Stimulated activated CD4-positive, alpha-beta T cell treated with anti-CD3 and anti-CD28 coated beads, Interleukin-15, amount 100 ng/mL, for 1 hour (primary cell): ENCODE measurements at places on chromosomes 7 and 10.

DNA sequence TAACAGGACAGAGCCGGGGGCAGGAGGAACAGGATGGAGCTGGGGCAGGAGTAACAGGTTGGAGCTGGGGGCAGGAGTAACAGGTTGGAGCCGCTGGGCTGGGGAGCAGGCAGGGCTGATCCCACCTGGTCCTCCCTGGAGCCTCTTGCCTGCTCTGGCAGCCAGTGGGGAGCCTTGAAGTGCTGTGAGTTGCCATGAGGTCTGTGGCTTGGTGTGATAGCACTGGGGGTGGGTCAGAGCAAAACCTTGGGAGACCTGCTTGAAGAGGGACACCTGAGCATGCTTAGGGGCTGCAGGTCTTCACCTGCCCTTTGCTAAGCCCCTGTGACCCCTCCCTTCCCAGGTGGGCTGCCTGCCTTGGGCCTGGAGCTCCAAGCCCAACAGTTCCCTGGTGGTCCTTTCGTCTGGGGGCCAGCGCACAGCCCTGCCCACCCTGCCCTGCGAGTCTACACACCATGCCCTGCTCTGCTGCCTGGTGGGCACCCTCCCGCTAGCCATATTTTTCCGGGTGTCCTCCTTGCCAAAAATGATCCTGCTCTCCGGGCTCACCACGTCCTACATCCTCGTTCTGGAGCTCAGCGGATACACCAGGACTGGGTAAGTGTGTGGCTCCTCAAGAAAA is 111.6 kb downstream of the ADCY1 start:
- no peak for DNase-seq

DNA sequence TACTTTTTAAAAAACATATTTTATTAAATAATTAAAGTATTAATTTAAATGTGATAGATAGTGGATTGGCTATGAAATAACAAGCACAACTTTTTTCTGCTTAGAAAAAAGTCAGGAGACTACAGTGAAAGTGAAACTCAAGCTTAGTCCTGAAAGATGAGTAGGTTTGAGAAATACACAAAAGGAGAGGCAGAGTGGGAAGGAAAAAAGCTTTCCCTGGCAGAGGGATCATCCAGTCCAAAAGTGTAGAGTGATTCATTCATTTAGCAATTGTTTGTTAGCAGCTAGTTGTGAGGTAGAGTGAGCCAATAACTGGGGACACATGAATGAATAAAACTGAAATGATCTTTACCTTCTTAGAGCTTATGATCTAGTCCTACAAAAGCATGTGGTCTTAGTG is 93.5 kb downstream of the FOXP2 start:
- no peak for DNase-seq

- DNase-seq = no peak
These were observed 23.6 kb downstream of the CEP41 start for GRCh38 chr7:130417213-130417612.

DNA sequence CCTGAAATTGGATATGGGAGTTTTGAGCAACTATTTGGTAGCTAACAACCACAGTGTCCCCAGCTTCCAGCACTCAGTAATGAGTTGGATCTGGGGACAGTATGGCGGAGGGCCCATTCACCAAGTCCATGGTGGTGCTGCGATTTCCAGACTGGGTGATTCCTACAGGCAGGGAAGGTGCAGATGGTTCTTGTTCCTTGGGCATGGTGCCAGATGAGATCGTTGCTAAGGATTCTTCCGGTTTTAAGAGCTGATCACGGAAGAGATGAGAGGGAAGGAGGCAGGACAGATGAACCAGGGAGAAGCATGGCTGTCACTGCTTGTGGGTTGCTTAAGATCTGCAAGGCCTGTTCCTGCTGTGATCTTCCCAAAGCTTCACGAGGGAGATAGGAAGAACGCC is 380.3 kb downstream of the TCERG1L start:
- DNase-seq = no peak

GRCh38 chr10:100980711-100981110 is 6.6 kb downstream of the MRPL43 start:
- DNase-seq = no peak

GRCh38 chr10:98621630-98622029 is 174.9 kb upstream of the HPS1 start:
- DNase-seq = no peak

DNA sequence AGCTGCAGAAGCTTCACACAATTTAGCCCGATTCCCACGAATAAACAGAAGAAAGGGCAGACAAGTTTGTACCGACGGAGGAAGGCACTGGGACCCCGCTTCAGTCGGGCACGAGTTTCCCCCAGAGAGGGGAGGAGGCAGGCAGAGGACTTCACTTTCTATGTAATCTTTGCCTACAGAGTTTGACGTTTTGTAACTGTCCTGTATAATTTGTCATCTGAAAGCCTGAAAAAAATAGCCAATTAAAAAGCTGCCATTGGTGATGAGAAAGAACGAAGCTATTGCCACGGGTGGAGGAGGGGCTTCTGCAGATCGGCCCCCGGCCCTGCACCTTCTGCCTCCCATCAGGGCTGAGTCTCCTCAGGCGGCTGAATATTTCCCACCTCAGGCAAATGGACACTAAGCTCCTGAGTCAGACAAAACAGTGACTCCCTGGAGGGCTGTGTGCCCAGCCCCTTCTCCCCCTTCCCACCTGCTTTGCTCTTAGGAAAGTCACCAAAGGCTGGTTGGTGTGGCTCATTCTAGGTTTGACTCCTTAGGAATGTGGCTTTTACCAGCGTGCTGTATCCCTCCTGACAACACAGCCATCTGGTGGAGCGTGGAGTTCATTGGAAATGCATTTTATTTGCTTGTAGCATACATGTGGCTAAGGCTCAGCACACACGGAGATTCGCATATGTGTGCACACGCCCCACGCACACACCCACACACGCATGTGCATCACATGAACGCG is 117.4 kb downstream of the VIPR2 start:
- DNase-seq = no peak

DNA sequence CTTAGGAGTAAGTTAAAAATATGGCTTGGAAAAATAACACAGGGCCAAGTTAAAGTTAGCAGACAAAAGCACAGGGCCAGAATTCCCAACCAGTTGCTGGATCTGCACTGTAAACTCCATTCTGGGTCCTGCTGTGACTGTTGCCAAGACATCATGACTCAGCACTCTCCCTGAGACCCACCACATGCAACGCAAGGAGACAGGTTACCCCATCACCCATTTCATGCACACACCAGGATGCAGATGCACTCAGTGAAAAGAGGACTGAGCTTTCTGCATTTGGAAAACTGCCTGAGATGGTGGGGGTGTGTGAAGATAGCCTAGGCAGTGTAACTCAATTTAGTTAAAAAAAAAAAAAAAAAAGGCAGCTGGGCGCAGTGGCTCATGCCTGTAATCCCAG is 97.6 kb upstream of the ZNF438 start:
- DNase-seq = no peak

DNA sequence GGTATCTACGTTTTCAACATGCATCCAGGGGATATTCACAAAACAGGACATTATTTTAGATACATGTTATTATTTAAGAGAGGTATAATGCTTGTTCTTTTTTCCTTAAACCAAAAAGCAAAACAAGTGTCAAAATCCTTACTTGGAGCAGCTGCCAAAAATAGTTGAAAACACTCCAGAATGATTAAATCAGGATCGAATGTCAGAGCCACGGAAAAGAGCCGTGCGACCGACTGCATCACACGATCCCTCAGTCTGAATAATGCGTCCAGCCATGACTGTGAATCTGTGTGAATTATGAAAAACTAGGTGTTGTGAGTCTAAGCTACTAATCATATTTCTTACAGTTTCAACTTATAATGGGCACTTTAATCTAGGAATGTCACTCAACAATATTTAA is 126.0 kb downstream of the PARD3 start:
- no peak for DNase-seq

DNA sequence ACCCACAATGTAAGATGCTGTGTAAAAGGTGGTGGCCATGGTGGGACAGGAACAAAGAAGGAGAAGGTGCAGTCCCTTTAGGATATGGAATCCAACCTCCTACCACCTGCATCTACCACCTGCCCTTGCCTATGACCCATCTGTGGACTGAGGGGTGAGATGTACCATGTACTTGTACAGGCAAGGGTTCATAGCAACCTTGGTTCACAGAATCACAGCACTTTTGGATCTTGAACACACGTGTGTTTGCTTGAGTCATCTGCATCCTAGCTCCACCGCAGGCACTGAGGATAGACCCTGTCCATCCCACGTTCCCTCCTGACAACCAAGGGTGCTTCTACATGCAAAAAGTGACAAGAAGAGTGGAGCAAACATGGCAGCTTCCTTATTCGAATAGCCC is 162.3 kb downstream of the GFRA1 start:
- no peak for DNase-seq
